ENCODE measurements at places on chromosomes 6 and 20.

GRCh38 chr6:20340068-20340848 is 61.4 kb upstream of the E2F3 start:
- DNase-seq, result no peak

- no peak for DNase-seq
Measured at GRCh38 chr20:11266571-11266970, 592.8 kb upstream of the JAG1 start.

GRCh38 chr20:3704087-3704486 is 8.3 kb downstream of the SIGLEC1 start:
- no peak for DNase-seq

GRCh38 chr20:10110151-10110550 is 75.4 kb downstream of the ANKEF1 start:
- DNase-seq, result no peak

GRCh38 chr20:57398231-57398821 is 7.1 kb downstream of the RBM38 start:
- peak; percentile 98 for DNase-seq

DNA sequence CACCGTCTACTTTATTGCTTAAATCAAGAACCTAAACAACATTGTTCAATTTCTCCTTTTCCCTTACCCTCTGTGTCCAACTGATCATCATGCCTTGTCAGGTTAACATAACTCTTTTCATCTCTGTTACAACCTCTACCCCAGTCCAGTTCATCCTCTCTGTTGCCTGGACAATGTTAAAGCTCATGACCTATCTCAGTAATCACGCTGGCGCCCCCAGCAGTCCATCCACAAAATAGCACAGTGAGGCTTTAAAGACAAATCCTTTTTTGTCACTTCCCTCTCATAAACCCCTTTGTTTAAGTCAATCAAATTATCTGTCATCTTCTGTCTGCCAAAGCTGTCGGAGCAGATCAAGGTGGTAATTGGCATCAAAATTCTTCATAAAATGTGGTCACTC is 140.1 kb downstream of the QKI start:
- peak; percentile 20 for DNase-seq

- no peak for DNase-seq
Measured at GRCh38 chr6:74357321-74357720, 661.3 kb downstream of the CD109 start.

DNA sequence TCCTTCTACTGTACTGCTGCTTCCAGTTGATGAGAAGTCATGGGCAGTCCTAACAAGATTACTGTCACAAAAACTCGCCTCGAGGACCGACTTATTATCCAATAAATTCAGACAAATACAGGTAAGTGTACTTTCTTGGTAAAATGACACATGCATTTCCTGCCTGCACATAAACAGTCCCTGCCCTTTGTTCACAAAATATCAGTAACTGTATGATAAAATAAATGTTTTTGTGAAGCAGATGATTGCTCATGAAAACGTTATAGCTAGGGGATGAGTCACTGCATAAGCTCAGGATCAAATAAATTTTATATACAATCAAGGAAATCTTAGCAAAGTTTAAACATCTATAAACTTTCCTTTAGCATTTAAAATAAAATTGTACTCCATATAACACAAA is 164.5 kb upstream of the RIPOR2 start:
- DNase-seq, result no peak

DNA sequence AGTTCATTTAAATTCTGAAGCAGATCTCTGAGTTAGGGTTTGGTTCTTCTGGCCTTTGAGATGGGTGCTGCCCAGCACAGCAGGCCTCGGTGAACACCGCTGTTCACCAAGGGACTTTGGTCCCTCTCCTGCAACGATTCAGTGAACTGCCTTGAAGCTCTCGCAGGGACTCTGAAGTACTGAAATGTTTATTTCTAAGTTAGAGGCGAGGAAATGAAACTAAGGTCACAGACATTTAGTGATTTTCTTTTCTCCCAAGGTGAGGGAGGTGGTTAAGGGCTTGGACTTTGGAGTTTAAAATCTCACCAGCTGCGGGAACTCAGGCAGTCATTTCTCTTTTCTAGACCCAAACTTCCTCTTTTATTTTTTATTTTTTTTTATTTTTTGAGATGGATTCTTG is 26.2 kb downstream of the E2F3 start:
- no peak for DNase-seq

DNA sequence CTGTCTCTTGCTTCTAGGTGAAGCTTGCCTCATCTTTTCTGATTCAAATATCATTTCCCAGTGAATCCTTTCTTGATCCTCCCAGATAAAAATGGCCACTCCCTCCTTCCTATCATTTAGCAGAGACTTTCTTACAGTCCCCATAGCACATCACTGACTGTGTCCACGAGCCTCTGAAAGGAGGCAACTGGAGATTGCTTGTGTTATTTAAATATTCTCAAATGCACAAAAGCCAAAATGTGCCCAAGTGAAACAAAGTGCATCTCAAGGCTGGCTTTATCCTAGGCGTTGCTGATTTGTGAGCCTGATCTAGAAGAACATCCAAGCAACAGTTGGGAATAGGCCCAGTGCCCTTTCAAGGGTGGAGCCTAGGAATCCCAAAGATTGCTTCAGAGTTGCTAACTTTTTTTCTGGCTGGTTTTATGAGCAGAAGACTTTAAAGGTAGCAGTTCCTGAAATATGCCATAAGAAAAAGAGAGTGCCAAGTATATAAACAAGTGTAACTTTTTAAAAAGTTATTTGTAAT is 393.6 kb downstream of the CD83 start:
- DNase-seq, result no peak

- DNase-seq, result peak; percentile 29
Measured at GRCh38 chr6:89197141-89197540, 20.0 kb downstream of the GABRR1 start.

DNA sequence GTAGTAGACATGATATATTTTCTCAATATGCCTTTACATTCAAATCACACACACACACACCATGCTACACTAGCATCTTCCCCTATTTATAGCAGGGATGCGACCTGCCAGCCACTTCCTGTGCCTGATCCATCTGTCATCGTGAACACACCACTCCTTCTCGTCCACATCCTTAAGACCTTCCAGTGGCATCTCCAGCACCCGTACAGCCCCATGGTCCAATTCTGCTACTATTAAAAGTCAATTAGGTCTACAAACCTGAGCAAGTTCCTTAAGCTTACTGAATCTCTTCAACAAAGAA is 54.5 kb downstream of the KIF16B start:
- DNase-seq, result no peak

DNA sequence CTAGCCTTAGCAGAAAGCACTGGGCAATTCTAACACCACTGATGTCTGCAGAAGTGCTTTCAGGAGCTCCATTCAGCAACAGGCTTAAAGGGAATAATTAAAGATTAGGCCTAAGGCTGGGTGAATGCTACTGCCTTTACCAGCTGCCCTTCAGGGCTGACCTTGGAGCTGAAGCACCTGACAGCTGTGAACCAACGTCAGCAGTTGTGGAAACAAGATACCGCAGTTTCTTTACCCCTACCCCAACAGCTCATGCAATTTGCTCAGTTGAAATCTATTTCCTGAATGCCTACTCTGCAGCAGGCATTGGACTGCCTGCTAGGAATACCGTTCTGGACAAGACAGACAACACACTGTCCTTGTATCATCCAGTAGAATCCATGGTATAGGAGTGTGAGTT is 51.5 kb upstream of the ADTRP start:
- peak; percentile 96 for DNase-seq

- DNase-seq, result no peak
Measured at GRCh38 chr20:16562259-16562658, 11.0 kb downstream of the KIF16B start.

GRCh38 chr6:20360471-20361119 is 41.1 kb upstream of the E2F3 start:
- no peak for DNase-seq

DNA sequence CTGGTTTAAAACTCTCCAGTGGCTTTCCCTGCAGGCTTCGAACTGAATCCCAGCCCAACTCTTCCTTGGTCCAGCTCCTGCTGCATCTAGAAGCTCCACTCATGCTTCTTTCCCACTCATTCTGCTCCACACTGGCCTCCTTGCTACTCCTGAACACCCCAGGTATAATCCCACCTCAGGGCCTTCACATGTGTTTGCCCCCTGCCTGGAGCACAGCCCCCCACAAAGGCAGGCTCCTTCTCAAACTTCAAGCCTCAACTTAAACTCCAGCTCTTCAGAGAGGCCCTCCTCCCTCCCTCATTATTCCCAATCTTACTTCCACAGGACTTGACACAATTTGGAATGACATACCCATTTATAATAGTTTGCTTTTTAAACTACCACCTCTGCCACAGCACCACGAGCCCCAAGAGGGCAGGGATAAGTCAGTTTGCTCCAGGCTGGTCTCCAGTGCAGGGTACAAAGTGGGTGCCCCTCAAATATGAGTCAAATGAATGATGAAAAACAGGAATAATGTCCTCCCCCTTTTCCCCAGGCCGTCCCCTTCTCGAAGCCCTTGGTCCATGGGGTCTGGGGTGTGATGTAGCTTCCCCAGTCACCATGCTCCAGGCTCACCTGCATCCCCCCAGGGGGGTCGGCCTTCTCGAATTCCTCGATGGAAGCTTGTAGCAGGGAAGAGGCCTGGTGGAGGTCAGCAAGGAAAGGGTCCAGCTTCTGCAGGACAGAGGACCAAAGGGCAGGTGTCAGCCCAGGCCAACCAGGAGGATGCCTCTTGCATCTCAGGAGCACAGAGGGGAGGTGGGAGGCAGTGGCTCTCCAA is 37.4 kb downstream of the KIAA1755 start:
- no peak for DNase-seq
